ENCODE measurements at places on chromosomes 16 and 17.

DNA sequence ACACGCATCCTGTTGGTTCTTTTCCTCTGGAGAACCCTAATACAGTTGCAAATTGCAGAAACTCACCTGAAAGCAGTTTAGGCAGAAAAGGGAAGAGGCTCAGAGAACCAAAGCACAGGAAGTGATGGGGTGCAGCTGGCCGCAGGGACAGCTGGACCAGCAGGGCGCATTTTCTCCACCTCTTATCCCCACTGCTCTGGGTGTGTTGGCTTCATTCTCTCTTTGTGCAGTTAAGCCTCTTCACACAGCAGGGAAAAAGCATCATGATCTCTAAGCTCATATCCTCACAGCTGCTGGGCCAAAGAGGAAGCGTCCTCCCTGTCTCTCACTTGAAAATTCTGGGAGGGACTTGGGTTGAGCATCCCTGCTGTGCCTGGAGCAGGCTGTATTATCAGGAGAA, 20.0 kb upstream of the LRRC75A start:
- DNase-seq: no peak

DNA sequence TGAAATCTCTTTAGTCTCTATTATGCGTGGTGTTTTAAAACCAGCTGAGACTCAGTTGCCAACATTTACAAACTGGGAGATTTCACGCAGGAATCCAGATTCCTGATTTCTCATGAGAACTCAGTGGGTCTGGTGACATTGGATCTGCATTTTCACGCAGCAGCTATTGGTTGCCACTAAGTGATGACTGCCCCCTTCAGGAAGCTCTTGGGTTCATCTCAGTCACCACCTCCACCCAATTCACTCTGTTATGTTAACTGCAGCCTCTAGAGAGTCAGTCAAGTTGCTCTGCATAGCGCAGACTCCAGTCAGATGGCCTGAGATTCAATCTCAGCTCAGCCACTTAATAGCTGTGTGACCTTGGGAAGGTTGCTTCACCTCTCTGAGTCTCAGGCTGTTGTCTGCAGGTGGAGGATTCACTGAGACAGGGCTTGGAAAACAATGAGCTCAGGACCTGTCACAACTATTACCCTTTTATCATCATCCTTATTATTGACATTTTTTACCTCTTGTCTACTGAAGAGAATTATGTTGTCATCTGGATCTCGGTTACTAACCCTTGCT, 6.4 kb downstream of the SHISA9 start:
- DNase-seq: no peak

GRCh38 chr16:67547423-67548264, 14.7 kb upstream of the CTCF start:
- no peak for DNase-seq

GRCh38 chr16:79834720-79835119, 234.2 kb upstream of the MAF start:
- DNase-seq: no peak

GRCh38 chr16:57541754-57542435, 548 bp upstream of the ADGRG5 start:
- no peak for DNase-seq

DNA sequence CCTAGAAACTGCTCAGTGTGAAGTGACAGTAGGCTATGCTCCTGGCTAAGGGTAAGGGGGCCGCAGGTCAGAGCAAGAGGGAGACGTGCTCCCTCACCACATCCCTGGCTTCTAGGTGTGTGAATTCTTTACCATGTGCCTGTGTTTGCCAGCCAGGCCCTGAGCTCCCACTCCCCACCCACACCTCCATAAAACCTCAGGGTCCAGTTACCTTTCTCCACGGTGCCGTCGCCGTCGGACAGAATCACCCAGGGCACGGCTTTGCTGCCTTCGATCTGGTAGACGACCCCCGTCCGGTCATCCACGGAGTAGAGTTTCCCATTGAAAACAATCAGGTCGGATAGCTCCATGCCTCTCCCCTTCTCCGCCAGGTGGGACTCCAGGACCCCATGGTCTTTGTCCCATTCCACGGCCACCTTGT, 12.8 kb downstream of the CANT1 start:
- DNase-seq: no peak

GRCh38 chr17:78878871-78879527, 24.0 kb downstream of the CEP295NL start:
- DNase-seq: no peak

- DNase-seq: peak; percentile 23
Measured at GRCh38 chr16:47258874-47259461, 115.2 kb upstream of the NETO2 start.

GRCh38 chr16:5333991-5334390, 236.4 kb upstream of the EEF2KMT start:
- no peak for DNase-seq

GRCh38 chr16:88781140-88782077, 3.6 kb downstream of the PIEZO1 start:
- no peak for DNase-seq

- no peak for DNase-seq
Measured at GRCh38 chr16:3095869-3096268, 3.2 kb downstream of the ZSCAN10 start.

- no peak for DNase-seq
Measured at GRCh38 chr16:3249451-3249850, 7.0 kb downstream of the MEFV start.

DNA sequence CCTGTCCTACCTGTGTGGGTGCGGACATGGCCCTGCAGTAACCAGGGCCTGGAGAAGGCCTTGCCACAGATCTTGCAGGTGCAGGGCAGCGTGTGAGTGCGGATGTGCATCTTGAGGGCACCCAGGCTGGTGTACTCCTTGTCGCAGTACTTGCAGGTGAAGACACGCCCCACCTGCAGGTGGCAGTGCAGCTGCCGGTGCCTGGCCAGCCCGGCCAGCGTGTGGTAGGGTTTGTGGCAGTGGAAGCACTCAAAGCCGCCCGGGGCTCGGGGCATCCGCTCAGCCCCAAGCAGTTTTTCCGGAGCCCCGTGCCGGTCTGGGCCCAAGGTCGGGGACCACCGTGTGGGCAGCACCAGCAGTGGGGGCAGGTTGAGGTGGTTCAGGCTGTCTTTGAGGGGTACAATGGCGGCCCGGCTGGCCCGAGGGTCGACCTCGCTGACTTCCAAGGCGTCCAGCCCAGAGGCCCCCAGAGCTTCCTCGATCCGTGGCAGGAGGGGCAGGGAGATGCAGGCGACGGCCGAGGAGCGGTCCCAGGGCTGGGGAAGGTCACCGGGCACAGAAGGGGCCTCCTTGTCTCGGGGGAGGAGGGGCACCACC, 5.1 kb downstream of the SNAI3 start:
- peak; percentile 55 for DNase-seq

GRCh38 chr16:28935924-28936783, 4.4 kb downstream of the CD19 start:
- DNase-seq: peak; percentile 54

DNA sequence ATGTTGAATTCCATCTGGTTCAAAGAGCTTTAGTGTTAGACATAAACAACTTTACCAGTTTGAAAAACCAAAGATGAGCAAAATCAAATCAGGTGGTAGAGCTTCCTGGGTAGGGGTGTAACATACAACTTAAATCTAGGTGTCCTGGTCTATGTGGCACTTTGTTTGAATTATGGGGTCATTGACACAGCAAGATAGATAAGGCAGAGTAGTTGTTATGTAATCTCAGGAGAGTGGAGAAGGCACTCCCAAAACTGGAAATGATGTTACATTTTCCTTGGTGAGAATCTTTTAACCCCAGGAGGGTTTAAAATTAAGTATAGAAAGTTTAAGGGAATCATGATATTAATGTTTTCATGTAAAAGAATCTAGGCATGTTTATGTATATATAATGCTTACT, 31.9 kb downstream of the CCDC42 start:
- DNase-seq: no peak

DNA sequence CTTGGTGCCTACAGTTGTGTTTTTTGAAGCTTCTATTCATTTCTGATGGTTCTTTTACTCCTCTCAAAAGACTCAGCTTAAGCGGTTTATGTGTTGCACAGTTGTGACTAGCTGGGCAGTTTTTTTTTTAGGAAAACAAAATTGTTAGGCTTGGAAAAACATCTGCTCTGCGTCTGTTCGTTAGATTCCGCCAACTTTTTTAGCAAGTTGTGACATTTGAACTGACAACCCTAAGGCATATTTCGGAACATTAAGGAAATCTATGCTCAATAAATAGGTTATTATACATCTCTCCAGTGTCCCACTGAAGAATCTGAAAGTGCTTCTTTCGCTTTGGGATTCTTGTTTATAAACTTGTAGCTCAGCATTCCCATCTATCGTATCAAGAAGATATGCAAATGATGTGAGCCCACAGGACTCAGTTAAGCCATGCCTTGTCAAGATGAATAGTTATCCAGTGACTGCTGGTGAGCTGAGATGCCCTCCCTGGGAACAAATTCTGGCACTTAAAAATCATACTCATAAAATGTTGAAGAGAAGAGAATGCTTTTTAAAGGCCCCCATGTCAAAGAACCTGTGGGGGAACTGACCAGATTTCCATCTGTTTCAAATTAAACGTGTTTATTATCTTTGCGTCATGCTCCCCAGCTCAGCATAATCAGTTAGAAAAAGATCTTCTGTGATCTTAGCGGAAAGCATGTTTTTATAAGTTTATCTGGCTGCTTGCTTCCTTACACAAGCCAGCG, 109.0 kb upstream of the FAM20A start:
- no peak for DNase-seq

DNA sequence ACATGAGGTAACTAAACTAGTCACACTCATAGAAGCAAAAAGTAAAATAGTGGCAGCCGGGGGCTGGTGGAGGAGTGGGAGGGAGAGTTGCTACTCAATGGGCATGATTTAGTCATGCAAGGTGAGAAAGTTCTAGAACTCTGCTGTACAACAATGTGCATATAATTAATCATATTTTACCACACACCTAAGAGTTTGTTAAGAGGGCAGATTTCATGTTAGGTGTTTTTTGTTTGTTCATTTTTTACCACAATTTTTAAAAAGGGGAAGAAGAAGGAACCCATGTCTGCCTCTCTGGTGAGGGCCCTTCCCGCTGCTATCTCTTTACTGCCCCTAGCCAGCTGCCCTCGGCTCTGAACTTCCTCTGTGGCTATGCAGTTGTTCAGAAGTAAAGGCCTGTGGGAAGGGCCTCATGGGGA, 11.2 kb downstream of the CD300LB start:
- DNase-seq: no peak

DNA sequence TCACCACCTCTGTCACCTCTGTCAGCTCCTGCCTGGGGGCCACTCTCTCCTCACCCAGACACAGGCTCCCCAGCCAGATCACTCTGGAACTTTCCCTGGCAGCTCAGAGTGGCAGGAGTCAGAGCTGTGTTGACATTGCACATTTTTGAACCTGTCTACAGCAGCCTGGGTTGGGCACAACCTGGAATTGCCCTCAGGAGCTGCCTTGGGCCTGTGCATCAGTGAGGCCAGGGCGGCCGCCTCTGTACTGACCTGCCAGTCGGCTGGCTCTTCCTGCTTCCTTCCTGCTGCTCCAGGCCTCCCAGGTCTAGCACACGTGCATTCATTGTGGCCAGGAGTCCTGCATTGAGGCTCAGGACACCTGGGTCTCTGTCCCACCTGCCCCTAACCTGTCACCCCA, 14.2 kb upstream of the TMEM11 start:
- DNase-seq: no peak

GRCh38 chr17:50867363-50868139, 1.4 kb upstream of the TOB1 start:
- peak; percentile 96 for DNase-seq

GRCh38 chr16:79336437-79337229, 263.9 kb downstream of the MAF start:
- DNase-seq: no peak

GRCh38 chr16:80058214-80058613, 457.7 kb upstream of the MAF start:
- DNase-seq: peak; percentile 72

GRCh38 chr16:47197536-47198179, 53.9 kb upstream of the NETO2 start:
- DNase-seq: no peak

- DNase-seq: no peak
Measured at GRCh38 chr17:27414271-27414670, 42.0 kb upstream of the KSR1 start.

GRCh38 chr17:28953444-28954118, 2.3 kb upstream of the PHF12 start:
- DNase-seq: peak; percentile 83

- DNase-seq: peak; percentile 59
Measured at GRCh38 chr16:19389246-19389645, 28.4 kb upstream of the TMC5 start.

DNA sequence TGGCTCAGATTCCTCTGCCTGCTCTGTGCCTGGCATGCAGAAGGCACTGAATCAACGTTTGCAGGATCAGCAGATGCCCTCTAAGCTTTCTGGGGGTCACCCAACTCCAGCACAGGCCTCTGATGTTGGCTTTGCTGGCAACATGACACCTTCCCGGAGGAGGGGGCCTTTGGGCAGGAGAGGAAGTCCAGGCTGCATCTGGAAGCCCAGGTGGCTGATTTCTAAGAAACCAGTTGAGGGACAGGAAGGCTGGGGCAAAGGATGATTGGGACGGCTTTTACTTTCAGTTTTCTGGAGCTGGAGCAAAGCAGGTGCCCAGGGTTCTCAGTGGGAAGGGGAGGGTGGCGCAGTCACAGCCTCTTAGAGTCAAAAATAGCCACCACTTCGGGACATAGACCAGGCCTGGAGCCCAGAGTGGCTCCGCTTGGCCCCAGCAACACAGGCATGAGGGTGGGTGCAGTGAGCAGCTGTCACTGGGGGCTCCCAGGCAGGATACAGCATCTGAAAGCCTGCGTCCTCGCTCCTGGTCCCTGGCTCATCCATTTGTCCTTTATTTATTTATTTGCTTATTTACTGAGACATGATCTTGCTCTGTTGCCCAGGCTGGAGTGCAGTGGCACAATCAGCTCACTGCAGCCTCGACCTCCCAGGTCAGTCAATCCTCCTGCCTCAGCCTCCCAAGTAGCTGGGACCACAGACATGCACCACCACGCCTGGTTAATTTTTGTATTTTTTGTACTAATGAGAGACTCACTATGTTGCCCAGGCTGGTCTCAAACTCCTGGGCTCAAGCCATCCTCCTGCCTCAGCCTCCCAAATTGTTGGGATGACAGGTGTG, 15.1 kb downstream of the SOCS1 start:
- no peak for DNase-seq

- DNase-seq: no peak
Measured at GRCh38 chr17:73074566-73074965, 17.9 kb downstream of the SLC39A11 start.

- no peak for DNase-seq
Measured at GRCh38 chr16:48632137-48632774, 22.3 kb upstream of the N4BP1 start.

GRCh38 chr17:1438593-1439083, 17.4 kb downstream of the CRK start:
- DNase-seq: no peak

GRCh38 chr17:8574687-8575086, 55.8 kb downstream of the MYH10 start:
- no peak for DNase-seq
